ENCODE measurements at places on chromosomes 7 and 10.

GRCh38 chr10:132163278-132163765 lies 23.4 kb upstream of the DPYSL4 start:
- DNase-seq, result peak; percentile 75

DNA sequence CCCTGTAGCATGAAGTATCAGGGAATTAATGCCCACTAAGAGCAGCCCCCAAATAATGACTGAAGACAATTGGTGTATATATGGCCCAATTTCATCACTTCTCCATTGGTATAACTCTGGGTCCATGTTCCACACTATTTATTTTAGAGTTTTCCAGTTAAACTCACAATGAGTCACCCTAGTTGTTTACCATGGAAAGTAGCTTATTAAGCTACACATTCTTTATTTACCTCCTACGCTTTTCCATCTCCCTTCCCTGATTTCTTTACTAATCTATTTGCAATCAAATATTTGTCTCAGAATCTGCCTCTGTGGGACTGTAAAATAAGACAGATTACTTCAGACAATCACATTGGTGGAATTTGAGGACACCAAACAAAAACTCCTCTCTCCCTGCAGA lies 655.6 kb downstream of the SORCS1 start:
- DNase-seq, result no peak

GRCh38 chr10:110870823-110871297 lies 868 bp upstream of the PDCD4 start:
- DNase-seq, result no peak

- no peak for DNase-seq
These were observed 201.4 kb downstream of the TNS3 start for GRCh38 chr7:47380325-47381133.

DNA sequence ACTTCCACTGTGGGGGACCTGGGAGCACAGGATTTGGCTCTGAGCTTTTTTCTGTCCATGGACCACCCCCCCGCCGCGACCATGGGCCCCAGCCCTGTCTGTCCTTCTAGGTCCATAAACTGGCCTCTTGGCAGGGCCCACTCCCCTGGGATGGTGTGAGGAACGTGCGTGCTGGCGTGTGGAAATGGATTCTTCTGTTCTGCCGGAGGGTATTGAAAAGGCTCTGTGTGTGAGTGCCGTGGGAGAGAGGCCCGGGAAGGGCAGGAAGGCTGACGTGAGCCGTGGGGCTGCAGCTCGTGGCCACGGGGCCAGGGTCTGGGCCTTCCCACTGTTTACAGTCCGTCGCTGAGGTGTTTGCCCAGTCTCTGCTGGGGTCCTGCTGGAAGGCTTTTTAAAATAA lies 123.7 kb downstream of the GRK5 start:
- no peak for DNase-seq

GRCh38 chr7:69657985-69658384 lies 59.7 kb downstream of the AUTS2 start:
- no peak for DNase-seq

- DNase-seq, result no peak
These were observed 25.8 kb downstream of the AKR1C8 start for GRCh38 chr10:5159126-5159525.

DNA sequence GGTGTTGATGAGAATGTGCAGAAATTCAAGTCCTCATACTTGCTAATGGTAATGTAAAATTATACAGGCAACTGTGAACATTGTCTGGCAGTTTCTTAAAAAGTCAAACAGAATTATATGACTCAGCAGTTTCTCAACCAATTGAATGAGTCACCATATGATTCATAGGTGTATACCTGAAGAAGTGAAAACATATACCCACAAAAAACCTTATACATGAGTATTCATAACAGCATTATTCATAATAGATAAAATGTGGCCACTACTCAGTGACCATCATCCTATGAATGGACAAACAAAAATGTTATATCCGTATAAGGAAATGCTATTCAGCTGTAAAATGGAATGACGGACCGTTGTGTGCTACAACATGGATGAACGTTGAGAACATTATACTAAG lies 253.5 kb downstream of the MALRD1 start:
- DNase-seq, result no peak

DNA sequence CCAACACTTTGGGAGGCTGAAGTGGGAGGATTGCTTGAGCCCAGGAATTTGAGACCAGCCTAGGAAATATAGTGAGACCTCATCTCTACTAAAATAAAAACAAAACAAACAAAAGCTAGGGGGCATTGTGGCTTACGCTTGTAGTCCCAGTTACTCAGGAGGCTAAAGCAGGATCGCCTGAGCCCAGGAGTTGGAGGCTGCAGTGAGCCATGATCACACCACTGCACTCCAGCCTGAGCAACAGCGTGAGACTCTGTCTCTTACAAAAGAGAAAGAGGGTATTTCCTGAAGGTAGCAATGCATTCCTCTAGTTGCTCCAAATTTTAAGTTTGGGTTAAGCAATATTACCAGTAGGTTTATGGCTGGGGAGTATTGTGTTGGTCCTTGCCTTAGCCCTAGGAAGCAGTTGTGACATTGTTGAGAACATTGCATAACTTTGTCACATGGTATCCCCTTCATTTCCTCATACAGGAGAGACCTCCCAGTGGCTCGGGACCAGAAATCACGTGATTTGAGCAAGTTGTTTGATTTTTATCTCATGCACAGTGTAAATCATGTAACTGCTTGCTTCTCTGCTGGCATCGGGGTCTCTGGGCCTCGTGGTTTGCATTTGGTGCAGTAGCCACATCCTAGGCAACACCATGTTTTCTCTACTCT lies 23.3 kb upstream of the SMARCD3 start:
- DNase-seq, result no peak

- no peak for DNase-seq
These were observed 1247.8 kb upstream of the SORCS1 start for GRCh38 chr10:108412323-108412722.

- no peak for DNase-seq
These were observed 30.1 kb downstream of the CRHR2 start for GRCh38 chr7:30652132-30652531.

GRCh38 chr7:22088827-22089226 lies 143.1 kb upstream of the CDCA7L start:
- no peak for DNase-seq

DNA sequence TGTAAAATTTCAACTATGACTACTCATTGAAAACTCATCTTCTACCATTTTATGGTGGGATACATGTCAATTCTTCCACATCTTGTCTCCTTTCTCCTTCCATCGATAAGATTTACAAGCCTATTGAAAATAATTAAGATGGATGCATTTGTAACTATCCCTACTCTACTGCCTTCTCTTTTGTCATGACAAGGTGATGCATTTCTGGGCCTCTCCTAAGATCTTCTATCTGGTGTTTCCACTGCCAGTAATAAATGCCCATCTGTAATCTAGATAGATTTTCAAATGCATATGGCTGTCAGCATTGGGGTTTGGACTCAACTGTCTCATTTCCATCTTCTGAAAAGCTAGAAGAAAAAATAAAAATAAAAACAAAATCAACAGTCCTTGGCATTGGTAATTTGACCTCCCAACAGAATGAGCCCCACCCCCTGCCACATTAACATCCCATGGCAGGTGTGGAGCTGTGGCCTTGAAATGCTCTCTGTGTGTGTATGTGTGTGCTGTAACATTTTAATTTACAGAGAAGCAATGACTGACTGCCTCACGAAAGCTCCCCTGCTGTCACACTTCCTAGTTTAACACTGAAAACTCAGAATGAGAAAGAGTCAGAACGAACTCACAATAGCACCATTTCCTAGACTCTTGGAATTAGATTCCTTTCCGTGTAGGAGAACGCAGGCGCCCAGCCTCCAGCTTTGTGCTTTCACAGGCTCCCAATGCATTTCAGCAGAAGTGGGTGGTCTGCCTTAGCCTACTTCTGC lies 74.2 kb downstream of the RHOBTB1 start:
- no peak for DNase-seq

GRCh38 chr7:123230603-123231002 lies 30.8 kb upstream of the SLC13A1 start:
- DNase-seq, result no peak

DNA sequence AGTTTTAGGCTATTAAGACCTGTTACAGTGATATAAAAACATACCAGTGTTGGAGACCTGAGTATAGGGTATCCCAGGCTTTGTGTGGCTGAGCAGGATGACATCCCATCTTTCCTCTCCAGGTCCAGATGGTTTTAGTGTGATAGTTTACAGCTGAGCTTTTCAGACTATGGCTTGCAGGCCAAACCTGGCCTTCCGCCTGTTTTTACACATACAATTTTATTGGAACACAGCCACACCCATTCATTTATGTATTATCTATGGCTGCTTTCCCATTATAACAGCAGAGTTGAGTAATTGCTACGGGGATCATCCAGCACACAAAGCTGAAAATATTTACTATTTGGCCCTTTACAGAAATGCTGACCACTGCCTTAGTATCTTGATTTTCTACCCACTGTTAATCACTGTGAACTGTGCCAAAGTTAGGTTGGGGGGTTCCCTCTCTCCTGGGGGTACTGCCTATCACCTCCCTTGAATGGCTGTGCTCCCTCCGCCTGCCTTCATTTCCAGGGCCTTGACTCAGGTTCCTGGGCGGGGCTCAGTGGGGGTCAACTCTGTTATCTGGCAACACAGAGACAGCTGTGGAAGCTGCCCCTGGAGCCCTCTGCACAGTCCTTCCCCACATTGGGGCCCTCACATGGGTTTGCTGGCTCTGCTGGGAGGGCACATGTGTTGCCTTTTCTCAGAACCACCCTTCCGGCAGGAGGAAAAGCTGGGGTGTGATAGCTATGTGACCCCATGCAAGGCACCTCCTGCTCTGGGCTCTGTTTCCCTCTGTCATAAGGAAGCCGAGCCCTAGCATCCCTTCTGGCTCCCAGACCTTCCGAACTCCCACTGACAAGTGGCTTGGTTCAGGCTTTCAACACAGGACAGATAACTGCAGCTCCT lies 40.3 kb upstream of the SH2D4B start:
- DNase-seq, result no peak

DNA sequence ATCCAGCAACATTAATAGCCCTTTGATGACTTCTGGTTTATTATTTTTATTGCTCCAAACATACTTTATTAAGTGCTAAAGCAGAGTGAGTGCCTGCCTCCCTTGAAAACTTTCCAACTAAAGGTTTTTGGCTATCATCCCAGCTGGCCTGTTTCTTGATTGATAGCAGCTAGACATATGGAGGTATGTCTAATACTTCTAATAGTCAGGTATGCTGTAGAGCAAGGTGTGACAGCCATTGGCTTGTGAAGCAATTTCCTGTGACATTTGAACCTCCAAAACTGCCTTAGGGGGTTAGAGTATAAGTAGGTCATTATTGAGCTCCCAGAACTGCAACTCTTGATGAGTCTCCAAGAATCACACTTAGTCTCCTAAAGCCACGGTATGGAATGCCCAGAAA lies 55.8 kb downstream of the LOXL4 start:
- DNase-seq, result no peak

DNA sequence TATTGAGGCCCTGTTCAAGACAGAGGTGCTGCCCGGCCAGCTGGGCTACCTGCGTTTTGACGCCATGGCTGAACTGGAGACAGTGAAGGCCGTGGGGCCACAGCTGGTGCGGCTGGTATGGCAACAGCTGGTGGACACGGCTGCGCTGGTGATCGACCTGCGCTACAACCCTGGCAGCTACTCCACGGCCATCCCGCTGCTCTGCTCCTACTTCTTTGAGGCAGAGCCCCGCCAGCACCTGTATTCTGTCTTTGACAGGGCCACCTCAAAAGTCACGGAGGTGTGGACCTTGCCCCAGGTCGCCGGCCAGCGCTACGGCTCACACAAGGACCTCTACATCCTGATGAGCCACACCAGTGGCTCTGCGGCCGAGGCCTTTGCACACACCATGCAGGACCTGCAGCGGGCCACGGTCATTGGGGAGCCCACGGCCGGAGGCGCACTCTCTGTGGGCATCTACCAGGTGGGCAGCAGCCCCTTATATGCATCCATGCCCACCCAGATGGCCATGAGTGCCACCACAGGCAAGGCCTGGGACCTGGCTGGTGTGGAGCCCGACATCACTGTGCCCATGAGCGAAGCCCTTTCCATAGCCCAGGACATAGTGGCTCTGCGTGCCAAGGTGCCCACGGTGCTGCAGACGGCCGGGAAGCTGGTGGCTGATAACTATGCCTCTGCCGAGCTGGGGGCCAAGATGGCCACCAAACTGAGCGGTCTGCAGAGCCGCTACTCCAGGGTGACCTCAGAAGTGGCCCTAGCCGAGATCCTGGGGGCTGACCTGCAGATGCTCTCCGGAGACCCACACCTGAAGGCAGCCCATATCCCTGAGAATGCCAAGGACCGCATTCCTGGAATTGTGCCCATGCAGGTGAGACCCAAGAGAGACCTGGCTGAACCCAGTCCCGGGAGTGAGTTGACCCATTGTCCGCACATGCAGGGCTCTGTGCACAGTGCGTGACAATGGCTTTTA lies 2.8 kb downstream of the RBP3 start:
- no peak for DNase-seq

DNA sequence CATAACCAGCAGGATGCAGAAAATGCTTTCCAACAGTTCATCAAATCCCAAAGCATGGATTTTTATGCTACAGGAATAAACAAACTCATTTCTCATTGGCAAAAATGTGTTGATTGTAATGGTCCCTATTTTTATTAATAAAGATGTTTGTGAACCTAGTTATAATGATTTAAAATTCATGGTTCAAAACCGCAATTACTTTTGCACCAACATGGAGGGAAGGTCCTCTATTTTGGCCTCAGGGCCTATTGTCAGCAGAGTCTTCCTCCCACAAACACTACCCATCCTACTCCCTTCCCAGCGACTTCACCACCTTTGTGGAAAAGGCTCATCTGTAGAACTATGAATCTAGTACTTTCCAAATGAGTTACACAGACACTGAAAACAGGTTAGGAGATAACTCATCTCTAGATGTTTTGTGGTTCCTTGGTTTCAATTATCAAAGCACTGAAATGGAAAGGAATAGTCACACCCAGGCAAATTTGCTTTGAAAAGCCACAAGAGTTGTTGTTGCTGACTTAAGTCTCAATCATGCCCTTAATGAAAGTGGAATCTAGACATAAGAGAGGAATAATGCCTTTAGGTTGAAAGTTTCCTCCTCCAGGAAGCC lies 59.4 kb upstream of the FRMD4A start:
- peak; percentile 24 for DNase-seq

- DNase-seq, result no peak
These were observed 141.4 kb downstream of the PLPP4 start for GRCh38 chr10:120598386-120598785.

GRCh38 chr10:71740069-71740653 lies 20.6 kb upstream of the C10orf105 start:
- no peak for DNase-seq

DNA sequence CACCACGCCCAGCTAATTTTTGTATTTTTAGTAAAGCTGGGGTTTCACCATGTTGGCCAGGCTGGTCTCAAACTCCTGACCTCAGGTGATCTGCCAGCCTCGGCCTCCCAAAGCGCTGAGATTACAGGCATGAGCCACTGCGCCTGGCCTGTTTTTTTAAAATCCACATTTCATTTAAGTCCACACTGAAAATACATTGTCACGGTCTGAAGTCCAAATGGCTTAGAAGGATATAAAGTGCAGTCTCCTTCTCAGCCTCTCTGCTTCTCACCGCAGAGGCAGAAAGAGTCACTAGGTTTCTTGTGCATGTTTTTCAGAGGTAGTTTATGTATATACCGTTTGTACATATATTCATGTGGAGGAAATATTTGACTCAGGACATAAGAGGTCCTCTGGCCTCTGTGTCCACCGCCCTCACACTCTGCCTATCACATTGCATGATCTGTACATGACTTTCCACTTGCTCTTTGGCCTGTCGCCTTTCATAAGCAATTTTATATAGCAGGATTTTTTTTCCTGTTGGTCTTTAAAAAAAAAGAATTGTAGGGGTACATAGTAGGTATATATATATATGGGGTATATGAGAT lies 42.9 kb downstream of the BLNK start:
- DNase-seq, result no peak
